EL (cell line): ENCODE measurements at places on chromosomes 4 and X.

GRCh38 chr4:121304893-121305292 is 75.9 kb downstream of the QRFPR start:
- no peak for DNase-seq

- DNase-seq = no peak
These were observed 81.7 kb downstream of the EGF start for GRCh38 chr4:109994415-109994827.

GRCh38 chr4:82517043-82517442 is 44.7 kb downstream of the TMEM150C start:
- DNase-seq = peak; percentile 52

- no peak for DNase-seq
These were observed 162.2 kb downstream of the ZNF674 start for GRCh38 chrX:46383006-46383405.

GRCh38 chr4:144575181-144575580 is 70.8 kb upstream of the HHIP start:
- DNase-seq = no peak

DNA sequence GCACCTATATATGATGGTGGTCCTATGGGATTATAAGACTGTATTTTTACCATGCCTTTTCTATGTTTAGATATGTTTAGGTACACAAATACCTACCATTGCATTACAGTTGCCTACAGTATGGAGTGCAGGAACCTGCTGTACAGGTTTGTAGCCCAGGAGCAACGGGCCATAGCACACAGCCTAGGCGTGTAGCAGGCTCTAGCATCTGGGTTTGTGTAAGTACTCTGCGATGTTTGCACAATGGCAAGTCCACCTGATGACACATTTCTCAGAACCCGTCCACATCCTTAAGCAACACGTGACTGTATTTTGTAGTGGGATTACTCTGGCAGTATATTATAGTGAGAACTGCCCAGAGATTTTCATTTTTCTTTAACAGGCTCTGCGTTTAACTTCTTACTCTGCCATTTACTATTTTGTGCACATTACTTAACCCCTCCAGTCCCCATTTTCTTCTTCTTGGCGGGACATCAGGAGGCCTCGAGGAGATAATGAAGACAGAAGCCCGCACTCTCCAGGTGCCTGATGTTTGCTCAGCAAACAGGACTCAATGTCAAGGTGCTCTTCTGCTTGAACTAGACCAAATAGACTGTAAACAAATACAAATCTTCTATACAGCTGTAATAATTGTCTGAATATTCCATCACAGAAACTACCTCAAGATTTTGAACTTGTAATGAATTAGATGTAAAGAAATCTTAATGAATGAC is 102.0 kb upstream of the PDLIM3 start:
- no peak for DNase-seq

- no peak for DNase-seq
These were observed 355.8 kb downstream of the PCDH7 start for GRCh38 chr4:31075969-31076368.

- DNase-seq = no peak
These were observed 167.7 kb downstream of the PJA1 start for GRCh38 chrX:68997511-68997910.

DNA sequence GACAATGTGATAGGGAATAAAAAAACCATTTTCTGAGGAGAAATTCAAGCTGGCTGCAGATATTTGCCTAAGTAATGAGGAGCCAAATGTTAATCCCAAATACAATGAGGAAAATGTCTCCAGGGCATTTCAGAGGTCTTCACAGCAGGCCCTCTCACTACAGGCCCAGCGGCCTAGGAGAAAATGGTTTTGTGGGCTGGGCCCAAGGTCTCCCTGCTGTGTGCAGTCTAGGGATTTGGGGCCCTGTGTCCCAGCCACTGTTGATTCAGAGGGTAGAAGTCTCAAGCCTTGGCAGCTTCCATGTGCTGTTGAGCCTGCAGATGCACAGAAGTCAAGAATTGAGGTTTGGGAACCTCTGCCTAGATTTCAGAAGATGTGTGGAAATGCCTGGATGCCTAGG is 778.7 kb downstream of the CENPC start:
- DNase-seq = no peak

DNA sequence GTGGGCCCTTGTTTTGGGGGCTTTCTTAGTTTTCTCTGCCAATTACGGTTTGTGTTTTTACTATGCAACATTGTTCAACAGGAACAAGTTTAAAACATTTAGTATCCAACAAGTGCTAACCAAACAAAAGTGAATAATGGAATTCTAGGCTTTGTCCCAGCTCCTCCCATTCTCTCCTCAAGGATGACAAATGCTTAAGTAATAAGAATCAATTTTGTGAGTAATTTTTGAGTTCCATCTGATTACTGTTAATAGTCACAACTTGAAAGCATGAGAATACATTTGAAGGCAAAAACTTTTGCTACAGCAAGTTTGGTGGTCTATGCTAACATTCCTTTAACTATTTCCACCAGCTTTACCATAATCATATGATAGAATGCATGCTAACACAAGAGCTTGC is 78.1 kb upstream of the HPGD start:
- no peak for DNase-seq

GRCh38 chr4:137627739-137628460 is 95.6 kb upstream of the PCDH18 start:
- no peak for DNase-seq

GRCh38 chrX:110383414-110383813 is 24.8 kb downstream of the RTL9 start:
- peak; percentile 85 for DNase-seq

GRCh38 chrX:35244796-35245508 is 302.4 kb downstream of the FAM47B start:
- no peak for DNase-seq

GRCh38 chrX:50147972-50148371 is 52.8 kb downstream of the AKAP4 start:
- DNase-seq = no peak

- DNase-seq = no peak
These were observed 191.3 kb downstream of the KCNIP4 start for GRCh38 chr4:21757248-21757647.
